ENCODE measurements at places on chromosomes 3 and 15. TPM values are rescaled to one million over a fixed set of nuclear protein-coding genes. Genes with fewer than 3 reads are reported as not detected.

The RGMA gene
- total RNA-seq = 47.1 TPM

GRCh38 chr3:19029837-19030521 lies 118.3 kb upstream of the KCNH8 start:
- no peak for DNase-seq

GRCh38 chr3:117252208-117252607 lies 542.6 kb downstream of the TUSC7 start:
- no peak for DNase-seq

The TF gene
- total RNA-seq = 40.6 TPM

The CCDC80 gene
- 143 TPM for total RNA-seq

DNA sequence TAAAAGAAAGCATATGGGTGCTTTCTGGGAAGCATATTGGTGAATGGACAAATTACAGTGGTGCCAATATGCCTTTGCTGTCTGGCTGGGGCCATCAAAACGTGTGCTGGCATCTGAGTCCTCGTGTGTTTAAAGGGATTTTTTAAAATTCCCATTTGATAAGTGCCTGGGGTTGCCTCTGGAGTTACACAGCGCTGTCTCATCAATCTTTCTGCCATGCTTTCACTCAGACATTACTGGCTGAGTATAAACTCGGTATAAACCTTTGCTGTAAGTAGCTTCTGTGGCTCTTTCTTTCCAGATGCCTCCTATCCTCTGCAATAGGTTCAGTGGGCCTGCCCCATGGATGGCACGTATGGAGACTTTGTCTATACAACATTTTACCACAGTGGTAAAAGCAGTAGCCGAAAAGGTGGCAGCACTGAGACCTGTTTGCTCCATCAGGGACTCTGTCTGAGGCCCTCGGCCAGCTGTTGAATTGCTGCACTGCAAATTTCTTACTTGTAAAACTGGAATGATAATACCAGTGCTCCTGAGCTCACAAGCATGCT lies 195.5 kb downstream of the LPP start:
- DNase-seq = no peak

DNA sequence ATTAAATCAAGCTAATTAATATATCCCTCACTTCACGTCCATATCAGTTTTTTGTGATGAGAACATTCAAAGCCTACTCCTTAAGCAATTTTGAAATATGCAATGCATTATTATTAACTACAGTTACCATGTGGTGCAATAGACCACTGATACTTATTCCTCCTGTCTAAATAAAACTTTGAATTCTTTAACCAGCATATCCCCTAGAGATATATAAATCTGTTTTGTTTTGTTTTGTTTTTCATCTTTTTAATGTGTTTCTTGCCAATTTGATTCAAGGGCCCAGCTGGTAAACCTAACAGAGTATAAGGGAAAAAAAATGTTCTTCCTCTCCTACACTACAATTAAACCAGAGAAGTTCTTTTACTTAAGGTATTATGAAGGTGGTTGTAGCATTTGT lies 524.2 kb downstream of the NAALADL2 start:
- DNase-seq = no peak

Measured in sciatic nerve (tissue), 2 donors.